Effector CD8-positive, alpha-beta T cell (primary cell): ENCODE measurements at places on chromosomes 6 and 20.

DNA sequence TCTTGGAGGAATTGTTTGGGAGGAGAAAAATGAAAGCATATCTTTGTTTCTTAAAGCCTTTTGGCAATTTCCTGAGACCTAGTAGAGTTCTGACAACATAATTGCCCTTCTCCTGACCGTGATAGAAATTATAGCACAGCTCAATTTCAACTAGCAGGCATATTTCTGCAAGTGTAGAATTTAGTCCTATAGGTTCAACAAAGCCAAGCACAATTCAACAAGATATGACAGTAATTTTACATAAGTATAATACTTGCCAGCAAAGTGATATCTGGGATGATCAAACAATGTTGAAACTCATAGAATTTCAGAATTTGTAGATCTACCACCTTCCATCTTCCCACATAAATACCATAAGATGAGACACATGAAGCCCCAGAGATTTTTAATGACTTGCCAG, 73.1 kb downstream of the SPTLC3 start:
- no peak for DNase-seq

DNA sequence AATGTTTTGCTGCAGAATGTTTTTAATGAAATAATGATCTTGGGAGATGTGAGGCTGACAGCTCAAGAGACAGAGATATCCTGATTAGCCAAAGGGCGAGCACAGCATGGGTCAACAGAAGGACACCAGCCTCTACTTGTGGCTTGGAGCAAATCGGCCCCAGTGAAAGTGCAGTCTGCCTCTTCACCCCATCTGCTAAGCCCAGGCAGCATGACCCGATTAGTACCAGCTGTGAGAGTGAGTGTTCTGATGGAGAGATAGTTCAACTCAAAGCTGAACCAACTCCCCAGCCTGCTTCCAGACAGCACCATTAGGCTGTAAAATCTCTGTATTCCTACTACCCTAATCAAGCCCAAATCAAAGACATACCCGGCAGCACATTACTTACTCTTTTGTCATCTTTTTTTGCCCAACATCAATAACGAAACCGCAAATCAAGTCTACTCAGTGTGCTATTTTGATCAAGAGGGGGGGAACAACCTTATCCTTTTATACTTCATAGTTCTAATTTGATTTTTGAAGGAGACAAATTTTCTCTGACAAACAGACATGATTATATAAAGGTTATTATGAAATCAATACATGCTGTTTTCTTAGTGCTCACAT, 514.1 kb upstream of the NRSN1 start:
- DNase-seq: no peak

GRCh38 chr6:31659649-31660380, 763 bp downstream of the C6orf47 start:
- no peak for DNase-seq

DNA sequence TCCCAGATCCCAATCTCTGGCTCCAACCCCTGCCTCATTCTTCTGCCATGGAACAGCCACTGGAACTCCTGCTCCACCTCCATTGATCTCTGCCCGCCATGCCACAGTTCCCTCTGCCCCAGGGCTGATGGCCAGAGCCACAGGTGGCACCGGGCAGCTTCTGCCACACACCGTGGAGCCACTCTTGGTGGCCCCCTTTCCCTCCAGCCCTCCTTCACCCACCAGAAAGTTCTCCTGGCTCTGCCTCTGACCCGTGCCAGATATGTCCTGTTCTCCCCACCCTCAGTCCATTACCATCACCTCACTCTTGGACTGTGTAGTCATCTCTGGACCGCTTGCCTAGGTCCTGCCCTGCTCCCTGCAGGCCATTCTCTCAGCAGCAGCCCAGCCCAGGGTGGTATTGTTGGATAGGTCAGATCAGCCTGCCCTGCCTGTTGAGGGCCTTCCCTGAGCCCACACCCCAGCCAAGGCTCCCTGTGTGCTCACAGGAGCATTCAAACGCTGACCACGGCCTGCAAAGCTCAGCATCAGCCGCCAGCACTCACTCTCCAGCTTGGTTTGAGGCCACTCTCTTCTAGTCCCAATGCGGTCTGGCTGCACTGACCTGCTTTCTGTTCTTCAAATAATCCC, 16.8 kb upstream of the SYNDIG1 start:
- DNase-seq: no peak

- no peak for DNase-seq
Measured at GRCh38 chr6:170019818-170020583, 268.6 kb downstream of the ERMARD start.

DNA sequence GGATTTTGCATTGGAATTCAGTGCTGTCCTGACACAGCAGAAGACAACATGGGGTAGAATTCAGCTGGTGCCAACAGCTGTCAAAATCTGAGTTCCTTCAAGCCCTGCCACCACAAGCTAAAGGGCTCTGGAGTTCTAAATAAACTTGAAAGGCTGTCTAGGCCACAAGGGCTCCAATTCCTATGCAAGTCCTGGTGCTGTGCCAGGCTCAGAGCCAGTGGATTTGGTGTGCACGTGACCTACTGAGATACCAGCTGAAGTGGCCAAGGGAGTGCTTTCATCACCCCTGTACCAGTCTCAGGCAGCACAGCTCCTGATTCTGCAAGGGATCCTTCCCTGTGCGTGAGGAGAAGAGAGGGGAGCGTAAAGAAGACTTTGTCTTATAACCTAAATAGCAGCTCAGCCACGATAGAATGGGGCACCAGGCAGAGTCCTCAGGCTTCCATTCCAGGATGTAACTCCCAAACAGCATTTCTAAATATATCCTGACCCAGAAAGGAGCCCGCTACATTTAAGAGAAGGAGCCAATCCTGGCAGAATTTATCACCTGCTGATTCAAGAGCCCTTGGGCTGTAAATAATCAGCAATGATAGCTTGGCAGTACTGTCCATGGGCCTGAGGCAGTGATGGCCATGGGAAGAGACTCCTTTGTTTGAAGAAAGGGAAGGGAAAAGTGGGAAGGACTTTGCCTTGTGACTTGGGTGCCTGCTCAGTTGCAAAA, 881.2 kb upstream of the EPHA7 start:
- no peak for DNase-seq

DNA sequence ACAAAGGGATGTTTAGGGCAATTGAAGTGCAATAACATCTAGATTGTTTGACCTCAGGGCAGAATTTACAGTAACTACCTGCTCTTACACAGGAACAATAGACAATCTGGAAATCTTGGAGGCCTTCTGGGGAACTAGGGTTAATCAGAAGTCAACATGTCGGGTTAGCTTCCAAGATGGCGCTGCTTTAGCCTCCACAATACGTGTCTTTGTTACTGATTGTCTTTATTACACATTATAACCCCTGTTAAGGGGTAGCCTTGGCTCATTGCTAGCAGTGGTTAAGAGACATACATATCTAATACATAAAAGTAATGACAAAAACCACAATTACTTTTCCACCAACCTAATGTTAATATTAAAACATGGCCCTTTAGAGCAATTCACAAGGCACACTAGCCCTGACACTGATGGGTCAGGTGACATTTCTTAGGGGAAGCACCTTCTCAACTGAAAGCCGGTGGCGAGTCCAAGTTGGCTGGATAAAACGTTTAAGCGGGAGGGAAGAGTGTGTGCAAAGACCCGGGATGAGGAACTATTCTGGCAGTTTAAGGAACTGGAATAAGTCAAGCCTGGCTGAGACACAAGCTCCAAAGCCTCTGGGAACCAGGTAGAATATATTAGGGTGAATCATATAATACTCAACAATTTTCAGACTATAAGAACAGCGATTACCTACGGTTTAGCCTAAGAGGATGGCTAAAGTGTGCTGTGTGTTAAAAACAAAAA, 236.9 kb downstream of the BCAS1 start:
- DNase-seq: no peak

DNA sequence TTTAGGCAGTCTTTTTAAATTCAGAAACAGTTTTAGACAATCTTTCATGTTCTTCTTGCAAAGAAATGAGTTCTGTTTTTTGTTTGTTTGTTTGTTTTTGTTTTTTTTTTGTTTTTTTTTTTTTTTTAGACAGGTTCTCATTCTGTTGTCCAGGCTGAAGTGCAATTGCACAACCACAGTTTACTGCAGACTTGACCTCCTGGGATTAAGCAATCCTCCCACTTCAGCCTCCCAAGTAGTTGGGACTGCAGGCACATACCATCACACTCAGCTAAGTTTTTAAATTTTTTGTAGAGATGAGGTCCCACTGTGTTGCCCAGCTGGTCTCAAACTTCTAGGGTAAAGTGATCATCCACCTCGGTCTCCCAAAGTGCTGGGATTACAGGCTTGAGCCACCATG, 96.2 kb downstream of the OTOR start:
- DNase-seq: no peak

- DNase-seq: no peak
Measured at GRCh38 chr6:90098627-90099026, 198.0 kb downstream of the BACH2 start.

GRCh38 chr6:11062715-11063114, 18.6 kb upstream of the ELOVL2 start:
- no peak for DNase-seq

- DNase-seq: no peak
Measured at GRCh38 chr6:39926668-39927067, 7.6 kb downstream of the MOCS1 start.

GRCh38 chr6:78854546-78854945, 12.8 kb upstream of the IRAK1BP1 start:
- no peak for DNase-seq

- no peak for DNase-seq
Measured at GRCh38 chr20:45998337-45998736, 10.4 kb upstream of the MMP9 start.

- DNase-seq: no peak
Measured at GRCh38 chr20:43247361-43247760, 57.7 kb upstream of the PTPRT start.

- no peak for DNase-seq
Measured at GRCh38 chr20:62924442-62925075, 1.7 kb downstream of the DIDO1 start.

GRCh38 chr6:154931711-154932424, 63.2 kb upstream of the TIAM2 start:
- no peak for DNase-seq
